ENCODE measurements at places on chromosomes 12 and 14.
A peak's percentile ranks its signal among the peaks of the same experiment; 100 is the strongest.

DNA sequence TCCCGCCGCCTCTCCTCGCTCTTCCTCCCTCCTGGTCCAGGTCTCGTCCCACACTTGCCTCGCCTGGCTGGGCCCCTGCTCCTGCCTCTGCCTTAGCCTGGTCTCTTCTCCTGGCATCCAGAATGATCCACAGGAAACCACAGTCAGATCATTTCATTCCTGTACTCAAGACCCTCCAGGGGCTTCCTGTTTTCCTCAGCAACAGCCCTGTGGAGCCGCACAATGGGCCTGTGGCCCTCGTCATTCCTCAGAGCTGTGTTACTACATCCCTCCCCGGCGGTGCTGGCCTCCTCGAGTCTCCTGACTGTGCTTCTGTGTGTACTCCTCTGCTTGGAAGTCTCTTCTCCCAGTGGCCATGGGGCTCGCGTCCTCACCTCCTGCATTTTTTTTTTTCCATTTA lies 20.1 kb downstream of the ATP6V0A2 start:
- no peak for DNase-seq

- DNase-seq = no peak
These were observed 20.8 kb upstream of the MANSC4 start for GRCh38 chr12:27800819-27801218.

DNA sequence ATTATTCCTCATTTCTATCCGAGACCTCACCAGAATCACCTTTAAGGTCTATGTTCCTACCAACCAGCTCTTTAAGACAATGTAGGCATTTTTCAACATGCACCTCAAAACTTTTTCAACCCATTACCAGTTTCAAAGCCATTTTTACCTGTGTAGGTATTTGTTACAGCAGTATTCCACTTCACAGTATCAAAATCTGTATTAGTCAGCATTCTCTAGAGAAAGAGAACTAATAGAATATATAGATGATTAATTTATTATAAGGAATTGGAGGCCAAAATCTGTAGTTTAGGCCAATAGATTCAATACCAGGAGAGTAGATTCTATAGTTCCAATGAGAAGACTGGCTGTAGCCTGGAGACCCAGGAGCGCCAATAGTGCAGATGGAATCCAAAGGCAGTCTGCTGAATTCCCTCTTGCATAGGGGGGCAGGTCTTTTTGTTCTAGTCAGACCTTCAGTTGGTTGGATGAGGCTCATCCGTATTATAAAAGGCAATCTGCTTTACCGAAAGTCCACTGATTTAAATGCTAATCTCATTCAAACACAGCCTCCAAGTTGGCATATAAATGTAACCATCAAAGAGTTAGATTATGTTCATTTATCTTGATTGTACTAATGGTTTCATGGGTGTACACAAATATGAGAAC lies 151.6 kb upstream of the SYT1 start:
- DNase-seq = no peak

GRCh38 chr14:36946872-36947271 lies 225.5 kb downstream of the SLC25A21 start:
- DNase-seq = no peak

DNA sequence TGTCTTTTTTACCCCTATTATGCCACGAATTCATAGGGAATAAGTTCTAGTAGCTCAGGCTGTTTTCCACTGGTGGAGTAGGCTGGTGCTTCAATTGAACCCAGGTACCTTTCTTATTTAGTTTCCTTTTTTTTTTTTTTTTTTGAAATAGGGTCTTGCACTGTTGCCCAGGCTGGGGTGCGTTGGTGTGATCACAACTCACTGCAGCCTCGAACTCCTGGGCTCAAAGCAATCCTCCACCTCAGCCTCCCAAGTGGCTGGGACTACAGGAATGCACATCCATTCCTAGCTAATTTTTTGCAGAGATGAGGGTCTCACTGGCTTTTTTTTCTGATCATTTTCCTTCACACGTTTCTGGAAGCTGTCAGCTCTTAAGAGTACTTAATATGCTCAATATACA lies 2.7 kb downstream of the CREBL2 start:
- DNase-seq = no peak

DNA sequence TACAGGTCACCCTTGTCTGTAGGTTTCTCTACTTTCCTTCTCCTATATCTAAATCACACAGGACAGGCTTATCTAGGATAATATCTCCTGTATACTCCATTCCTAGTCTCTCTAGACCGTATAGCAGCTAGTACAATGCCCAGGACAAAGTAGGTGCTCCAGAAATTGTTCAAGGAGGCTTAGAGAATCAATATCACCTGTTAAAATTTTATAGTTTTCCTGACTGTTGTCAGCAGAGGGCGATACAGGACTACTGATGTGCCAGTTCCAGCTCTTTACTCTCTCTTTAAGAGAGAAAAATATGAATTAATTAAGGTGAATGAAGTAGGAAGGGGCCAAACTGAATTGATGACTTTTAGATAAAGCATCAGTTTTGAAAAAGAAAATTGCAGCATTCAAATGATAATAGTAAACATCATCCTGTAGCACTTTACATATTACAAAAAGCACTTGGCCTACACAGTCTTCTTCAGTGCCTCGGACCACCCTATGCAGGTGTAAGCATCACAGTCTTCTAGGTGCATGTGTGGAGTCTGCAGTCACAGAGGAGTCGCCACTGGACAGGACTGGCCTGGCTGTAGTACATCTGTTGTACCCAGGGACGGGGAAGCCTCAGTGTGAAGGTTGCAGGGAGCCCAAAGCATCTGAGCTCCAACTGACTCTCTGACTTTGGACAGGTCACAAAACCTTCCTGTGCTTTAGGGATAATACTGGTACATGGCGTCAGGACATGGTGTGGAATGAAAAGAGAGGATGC lies 61.9 kb upstream of the MAX start:
- peak; percentile 44 for DNase-seq

DNA sequence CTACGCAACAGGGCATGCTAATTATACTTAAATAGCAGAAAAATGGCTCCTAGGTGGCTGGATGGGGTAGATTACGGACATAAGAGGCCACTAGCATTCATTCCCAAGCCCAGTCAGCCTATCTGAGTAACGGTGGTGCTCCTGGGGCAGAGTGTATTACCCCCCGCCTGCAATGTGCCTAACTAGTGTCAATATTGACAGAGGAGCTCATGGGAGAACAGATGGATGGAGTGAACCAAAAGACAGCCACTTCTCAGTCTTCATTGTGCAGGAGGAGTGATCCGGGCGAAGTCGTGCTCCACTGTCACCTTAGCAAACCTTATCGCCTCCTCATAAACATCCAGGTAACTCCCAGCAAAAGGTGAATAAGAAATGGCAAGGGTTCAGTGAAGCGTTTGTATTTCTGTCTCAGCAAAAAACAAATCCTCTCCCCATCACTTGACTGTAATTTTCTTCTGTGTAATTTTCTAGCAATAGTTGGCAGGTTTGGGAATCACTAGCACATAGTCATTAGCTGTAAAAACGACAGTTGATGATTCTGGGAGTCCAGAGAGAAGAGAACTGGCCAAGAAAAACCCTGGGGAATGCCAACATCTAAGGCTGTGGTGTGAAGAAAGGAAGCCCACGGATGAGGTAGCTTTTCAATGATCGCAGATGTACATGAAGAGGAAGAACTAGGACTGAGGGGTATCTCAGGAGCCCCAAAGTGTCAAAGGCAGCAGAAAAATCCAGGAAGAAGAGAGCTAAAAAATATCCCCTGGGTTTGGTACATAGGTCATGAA lies 126.6 kb upstream of the BCL2L14 start:
- no peak for DNase-seq

- DNase-seq = no peak
These were observed 211.9 kb upstream of the FAR2 start for GRCh38 chr12:28937196-28937595.

DNA sequence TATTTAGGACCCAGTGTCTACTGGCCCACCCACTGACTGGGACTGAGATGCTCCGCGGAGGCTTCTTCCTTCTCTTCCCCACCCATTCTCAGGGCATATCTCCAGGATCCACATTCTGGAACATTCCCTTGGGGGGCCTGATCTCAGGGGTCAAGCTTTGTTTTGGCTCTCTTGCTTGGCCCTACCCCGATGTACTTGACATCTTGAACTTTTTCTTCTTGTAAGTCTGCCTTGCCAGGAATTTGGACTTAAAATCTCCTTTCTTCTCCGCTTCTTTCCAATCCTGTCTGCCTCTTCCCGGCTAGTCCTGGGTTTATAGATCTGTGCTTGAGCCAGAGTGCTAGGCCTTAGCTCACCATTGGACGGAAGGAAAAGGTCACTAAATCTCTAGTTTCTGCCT lies 22.1 kb downstream of the DACT1 start:
- no peak for DNase-seq

DNA sequence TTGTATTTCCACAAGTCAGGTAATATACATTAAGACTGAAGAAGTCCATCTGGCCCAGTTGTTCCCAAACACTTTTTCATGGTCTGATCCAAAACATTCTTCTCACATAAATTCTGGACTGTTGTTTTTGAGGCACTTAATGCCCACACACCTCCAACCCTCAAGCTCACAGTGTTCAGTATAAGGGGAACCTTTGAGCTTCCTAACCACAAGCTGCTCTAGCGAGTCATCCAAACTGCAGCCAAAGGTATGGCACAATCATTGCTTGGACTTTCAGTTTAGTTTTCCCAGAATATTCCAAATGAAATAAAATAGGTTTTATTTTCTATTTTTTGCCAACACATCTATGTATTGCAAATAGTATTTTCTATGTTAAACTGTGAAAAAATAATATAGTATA lies 103.0 kb downstream of the PUS7L start:
- no peak for DNase-seq

DNA sequence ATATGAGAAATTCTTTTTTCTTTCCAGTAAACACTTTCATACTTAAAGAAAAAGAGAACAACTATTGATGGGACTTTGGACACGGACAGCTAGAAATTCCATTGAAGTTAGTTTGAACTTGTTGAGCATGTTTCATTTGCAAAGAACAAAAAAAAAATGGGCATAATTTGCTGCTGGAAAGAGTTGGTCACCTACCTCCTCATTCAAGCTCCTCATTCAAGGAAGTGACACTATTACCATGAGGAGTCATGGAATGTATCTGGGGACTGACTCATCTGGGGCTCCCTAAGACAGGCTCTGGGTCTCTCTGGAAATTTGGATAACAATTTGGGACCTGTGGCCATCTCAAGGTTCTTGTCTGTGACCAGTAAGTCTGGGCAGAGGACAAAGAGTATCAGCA lies 50.4 kb downstream of the KICS2 start:
- DNase-seq = no peak

GRCh38 chr12:8847435-8847834 lies 25.0 kb downstream of the A2ML1 start:
- DNase-seq = no peak

GRCh38 chr12:132351751-132352495 lies 22.5 kb upstream of the GALNT9 start:
- DNase-seq = no peak

DNA sequence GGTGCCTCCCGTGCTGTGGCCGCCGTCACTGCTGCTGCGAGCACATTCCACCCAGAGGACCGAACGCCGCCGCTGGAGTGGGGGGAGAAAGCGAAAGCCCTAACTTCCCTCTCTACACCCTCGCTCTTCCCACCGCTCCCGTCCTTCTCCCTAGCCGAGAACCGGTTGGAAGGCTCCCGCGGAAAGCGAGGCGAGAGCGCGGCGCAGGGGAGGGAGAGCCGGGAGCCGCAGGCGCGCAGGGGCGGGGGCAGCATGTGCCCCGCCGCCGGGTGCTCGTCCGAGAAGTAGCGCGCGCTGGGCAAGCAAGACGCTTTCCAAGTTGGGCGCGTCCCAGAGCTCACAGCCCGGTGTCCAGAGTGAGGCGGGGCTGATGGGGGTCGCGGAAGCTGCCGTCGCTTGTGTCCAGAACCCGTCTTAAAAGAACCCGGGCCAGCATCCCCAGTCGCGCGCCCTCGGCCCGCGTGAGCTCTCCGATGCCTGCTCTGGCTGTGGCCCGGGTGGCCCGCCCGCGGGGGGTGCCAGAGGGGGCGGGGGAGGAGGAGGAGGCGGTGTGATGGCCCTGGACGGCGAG lies at the start of gene TRHDE:
TRHDE (plus strand) TSS at position 280 of the 571 bp plus-strand sequence; CDS start at position 554, 274 bp downstream.
- DNase-seq = peak; percentile 61

GRCh38 chr14:105123981-105124765 lies 44.4 kb downstream of the JAG2 start:
- no peak for DNase-seq

- DNase-seq = no peak
These were observed 218.4 kb downstream of the BCAT1 start for GRCh38 chr12:24730489-24730896.

DNA sequence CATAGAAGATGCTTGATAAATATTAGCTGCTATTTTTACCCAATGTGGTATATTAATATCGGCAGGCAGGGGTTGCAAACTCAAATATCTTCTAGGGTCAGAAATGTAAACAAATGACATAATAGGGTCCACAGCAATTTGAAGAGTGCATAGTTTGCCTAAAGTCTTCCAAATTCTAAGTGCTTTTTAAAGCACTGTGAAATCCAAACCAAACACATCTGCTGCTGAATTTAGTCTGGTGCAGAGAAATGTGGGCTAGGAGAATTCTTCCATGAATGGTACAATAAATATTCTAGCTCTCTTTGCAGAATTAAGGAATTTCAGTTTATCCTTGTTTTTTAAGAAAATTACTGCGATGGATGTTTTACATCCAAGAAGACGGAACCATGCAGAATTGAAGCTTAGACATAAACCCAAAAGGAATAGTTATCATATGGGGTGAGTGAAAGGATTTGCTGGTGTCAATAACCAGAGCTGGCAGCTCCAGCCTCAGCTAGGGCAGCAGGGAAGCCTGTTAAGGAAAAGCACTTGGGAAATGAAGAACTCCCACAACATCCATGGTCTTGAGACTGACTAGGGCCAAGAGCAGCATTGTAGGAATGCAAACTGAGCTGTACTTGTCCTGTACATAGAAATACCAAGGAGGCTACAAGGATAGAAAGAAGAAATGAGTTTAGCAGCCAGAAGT lies 65.5 kb downstream of the PTPRR start:
- DNase-seq = no peak

All from neuronal stem cell (in vitro differentiated cells).